Renal cortex interstitium (tissue), 15 donors: ENCODE measurements at places on chromosomes 1 and 21. TPM values are rescaled to one million over a fixed set of nuclear protein-coding genes. Genes with fewer than 3 reads are reported as not detected.

- DNase-seq: no peak
Measured at GRCh38 chr21:41437729-41438128, 11.7 kb downstream of the MX1 start.

Gene CRYAA
- 0.16 TPM for polyA plus RNA-seq

GRCh38 chr1:43994794-43995790 lies 3.7 kb downstream of the CCDC24 start:
- DNase-seq: no peak

Gene LCE6A
- not detected for polyA plus RNA-seq

- DNase-seq: no peak
Measured at GRCh38 chr1:56029319-56030003, 549.9 kb downstream of the PLPP3 start.

DNA sequence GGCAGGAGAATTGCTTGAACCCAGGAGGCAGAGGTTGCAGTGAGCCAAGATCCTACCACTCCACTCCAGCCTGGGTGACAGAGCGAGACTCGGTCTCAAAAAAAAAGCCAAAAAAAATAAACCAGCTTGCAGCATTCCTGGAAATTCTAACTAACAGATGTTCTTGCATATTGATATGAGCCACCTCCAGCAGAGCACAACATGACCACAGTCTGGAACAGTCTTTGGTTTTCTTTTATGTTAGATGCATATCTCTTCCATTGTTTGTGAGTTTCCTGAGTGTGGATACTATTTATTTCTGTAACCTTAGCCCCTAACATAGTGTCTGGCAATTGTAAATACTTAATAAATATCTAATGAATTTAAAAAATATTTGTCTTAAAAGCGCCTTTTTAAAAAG lies 23.9 kb downstream of the IFNAR1 start:
- no peak for DNase-seq

Gene GJA9
- 0.45 TPM for polyA plus RNA-seq

- no peak for DNase-seq
Measured at GRCh38 chr1:201625851-201626251, 86.9 kb downstream of the NAV1 start.

- DNase-seq: peak; percentile 22
Measured at GRCh38 chr1:247448107-247448791, 9.7 kb downstream of the OR2B11 start.

Gene LDLRAD1
- 0.07 TPM for polyA plus RNA-seq

- DNase-seq: no peak
Measured at GRCh38 chr1:61125263-61125662, 42.9 kb downstream of the NFIA start.

DNA sequence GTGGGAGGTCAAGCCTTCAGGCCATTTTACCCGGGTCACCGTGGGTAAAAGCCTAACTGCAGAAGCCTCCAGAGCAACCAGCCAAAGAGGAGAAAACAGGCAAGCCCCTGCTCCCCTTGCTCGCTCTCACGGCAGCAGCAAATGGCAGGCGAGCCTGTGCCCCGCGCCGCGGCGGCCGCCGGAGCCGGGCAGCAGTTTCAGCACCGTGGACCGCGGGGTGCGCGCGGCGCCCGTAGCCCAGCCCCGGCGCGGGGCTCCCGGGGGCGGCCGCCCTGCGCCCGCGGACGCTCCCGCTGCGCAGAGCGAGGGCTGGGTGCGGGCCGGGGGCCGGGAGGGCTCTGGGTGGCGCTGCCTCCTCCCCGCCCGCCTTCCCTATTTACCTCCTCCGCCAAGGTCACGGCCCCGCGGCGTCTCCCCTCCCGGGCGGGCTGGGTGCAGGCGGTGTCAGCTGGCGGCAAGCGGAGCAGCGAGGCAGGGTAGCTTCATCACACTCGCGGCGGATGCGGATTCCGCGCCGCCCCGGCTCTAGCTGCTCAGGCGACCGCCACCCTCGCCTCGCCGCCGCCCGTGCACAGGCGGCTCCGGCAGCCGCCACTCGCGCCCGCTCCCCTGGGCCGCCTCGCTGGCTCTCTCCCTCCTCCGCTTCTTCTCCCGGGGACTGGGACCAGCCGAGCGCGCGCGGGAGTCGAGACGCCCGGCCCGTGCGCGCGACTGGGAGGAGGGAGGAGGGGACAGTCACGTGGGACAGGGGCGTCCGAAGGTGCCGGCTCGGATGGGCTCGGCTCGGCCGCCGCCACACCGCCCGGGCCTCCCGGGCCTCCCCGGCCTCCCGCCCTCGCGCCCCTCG lies at the start of gene RGS7:
Gene RGS7, minus strand, starts transcription at position 687 of the 847 bp plus-strand sequence.
- peak; percentile 70 for DNase-seq

GRCh38 chr1:35577071-35577998 lies 4.2 kb downstream of the TFAP2E start:
- DNase-seq: no peak

DNA sequence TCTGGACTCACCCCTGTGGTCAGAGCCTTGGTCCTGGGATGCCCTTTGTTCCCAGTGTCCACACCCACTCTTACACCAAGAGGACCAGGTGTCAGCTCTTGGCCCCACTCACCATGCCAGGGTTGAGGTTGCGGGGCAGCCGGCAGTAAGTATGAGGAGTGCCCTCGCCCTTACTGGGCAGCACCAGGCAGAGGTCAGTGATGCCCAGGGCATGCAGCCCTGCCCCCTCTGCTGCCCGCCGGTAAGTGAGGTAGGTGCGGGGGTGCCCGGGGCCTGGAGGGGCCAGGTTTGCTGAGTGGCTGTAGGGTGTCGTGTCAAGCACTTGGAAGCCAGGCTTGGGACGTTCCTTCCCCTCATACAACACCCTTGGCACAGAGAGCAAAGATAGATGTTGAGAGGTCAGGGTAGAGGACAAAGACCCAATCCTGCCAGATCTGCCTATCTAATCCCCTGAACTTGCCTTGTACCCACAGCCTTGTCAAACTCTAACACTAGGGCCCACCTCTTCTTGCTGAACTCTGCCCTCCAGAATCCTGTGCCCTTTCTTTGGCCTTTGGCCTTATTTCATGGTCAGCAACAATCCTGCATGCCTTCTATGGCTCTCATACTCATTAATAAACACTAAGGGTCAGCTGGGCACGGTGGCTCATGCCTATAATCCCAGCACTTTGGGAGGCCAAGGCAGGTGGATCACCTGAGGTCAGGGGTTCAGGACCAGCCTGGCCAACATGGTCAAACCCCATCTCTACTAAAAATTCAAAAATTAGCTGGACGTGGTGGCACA lies 3.6 kb downstream of the DENND4B start:
- no peak for DNase-seq

Gene MTARC2
- 49.9 TPM for polyA plus RNA-seq

DNA sequence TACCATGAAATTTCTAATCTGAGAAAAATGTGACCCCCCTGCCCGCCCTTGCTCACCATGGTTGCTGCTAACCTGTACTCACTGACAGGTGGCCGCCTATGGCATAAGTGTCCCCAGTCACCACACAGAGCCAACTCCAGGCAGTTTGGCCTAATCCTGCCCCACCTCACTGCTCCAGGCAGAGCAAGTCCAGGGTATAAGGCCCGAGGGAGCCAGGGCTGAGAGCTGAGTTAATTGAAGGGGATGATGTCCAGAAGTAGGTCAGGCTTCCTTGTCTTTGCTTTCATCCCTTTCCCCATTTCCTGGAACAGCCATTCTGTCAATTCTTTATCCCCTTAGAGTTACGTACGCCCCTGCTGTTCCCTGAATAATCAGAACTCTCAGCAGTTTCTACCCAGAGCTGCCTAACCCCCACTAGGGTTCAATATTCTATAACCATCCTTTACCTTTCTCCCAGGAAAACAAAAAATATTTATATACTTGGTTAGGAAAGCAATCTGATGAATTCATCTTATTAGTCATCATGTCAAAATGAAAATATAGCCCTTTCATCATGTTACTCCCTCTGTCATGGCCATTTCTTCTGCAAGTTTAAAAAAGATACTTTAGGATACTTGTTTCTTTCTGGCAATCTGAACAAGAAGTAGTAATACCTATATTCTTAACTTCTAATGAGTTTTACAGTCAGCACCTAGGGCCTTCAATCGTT lies 29.4 kb upstream of the CD101 start:
- DNase-seq: no peak

Gene TMEM269
- polyA plus RNA-seq: 1.1 TPM
